Daoy (cell line): ENCODE measurements at places on chromosomes 5 and 9.

- no peak for DNase-seq
Measured at GRCh38 chr9:108812396-108813025, 43.3 kb downstream of the ACTL7B start.

DNA sequence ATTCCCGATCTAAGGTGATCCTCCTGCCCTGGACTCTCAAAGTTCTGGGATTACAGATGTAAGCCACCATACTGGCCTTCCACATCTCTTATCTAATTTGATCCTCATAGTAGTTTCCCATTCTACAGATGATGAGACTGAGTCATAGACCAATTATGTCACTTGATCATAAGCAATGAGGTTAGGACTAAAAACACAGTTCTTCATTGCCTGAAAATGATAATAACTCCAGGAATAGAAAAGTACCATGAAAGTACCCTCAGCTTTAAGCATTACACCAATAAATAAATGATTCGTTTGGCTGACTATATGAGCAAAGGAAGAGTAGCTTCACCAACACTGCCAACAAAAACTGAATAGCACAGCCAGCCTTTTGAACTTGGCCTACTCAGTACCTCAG lies 389.5 kb downstream of the ACTL7B start:
- DNase-seq, result no peak

- DNase-seq, result no peak
Measured at GRCh38 chr9:101235105-101235866, 149.5 kb downstream of the BAAT start.

DNA sequence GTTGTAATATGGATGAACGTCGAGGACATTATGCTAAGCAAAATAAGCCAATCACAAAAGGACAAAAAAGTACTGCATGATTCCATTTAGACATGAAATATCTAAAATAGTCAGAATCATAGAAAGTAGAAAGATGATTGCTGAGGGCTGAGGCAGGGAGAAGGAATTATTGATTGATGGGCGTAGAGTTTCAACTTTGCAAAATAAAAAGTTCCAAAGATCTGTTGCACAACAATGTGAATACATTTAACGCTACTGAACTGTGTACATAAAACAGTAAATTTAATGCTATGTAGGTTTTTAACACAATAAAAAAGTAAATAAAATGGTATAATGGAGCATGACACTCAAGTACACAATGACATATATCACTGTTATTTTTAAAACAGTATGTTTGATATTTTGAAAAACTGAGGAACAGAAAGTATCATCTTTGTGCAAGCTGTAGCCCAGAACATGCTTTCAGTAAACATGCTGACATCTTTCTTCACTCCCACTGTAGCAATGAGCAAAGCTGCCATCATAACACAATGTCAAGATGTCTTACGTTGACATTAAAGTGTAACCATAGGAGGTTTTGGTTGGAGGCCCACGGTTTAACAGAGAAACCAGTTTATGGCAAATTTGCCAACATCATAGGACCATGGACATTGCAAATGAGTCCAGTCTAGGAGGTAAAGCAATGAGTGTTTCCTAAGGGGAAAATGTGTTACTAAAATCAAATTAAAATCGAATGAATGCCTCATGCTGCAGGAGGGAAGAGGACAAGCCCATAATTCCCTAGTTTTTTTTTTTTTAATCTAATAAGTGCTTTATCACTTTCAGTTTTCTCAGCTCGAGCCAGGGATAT lies 125.8 kb upstream of the SGCD start:
- DNase-seq, result no peak

GRCh38 chr5:74185599-74185998 lies 454.9 kb downstream of the ENC1 start:
- no peak for DNase-seq

DNA sequence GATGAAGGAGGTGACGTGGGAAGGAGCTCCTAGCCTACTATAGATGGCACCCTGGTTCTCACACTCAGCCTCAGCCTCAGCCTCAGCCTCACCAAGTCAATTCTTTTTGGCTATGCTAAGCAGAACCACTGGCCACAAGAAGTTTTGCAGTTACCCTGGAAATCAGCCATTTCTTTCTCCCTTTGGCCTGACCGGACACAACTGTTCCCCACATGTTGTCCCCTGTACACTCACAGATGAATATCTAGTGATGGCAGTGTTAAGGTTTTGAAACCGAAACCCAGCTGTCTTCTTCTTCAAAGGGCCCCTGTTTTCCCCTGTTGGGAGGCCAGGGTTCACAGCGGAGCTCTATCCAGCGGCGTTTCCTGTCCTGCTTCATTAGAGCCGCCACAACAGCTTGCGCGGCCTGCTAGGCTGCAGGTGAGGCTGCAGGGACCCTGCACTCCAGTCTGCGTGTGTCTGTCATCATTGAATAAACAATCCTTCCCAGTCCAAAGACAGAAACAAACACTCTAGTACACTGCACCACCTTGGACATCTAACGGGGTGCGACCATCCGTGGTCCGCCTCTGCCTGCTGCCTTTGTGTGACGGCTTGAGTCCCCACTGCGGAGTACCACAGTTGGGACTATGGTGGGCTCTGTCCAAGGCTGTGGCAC lies 250.5 kb downstream of the DENND1A start:
- DNase-seq, result no peak

DNA sequence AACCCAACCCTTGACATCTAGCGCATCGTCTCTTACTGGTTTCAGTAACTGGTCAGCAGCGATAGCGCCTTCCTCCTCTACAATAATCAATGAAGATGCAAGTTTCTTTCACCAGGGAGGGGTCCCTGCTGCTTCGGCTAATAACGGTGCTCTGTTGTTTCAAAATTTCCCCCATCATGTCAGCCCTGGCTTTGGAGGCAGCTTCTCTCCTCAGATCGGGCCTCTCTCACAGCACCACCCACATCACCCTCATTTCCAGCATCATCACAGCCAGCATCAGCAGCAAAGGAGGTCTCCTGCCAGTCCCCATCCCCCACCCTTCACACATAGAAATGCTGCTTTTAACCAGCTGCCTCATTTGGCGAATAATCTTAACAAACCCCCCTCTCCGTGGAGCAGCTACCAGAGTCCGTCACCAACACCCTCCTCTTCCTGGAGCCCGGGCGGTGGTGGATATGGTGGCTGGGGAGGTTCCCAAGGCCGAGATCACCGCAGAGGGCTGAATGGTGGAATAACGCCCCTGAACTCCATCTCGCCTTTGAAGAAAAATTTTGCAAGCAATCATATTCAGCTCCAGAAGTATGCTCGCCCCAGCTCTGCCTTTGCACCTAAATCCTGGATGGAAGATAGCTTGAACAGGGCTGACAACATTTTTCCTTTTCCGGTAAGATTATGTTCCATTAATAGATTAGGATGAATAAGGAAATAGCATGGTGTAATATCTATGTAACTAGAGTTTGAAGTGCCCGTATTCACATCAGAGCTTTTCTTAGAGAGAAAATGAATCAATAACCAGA lies 2.2 kb downstream of the CPEB4 start:
- DNase-seq, result no peak

DNA sequence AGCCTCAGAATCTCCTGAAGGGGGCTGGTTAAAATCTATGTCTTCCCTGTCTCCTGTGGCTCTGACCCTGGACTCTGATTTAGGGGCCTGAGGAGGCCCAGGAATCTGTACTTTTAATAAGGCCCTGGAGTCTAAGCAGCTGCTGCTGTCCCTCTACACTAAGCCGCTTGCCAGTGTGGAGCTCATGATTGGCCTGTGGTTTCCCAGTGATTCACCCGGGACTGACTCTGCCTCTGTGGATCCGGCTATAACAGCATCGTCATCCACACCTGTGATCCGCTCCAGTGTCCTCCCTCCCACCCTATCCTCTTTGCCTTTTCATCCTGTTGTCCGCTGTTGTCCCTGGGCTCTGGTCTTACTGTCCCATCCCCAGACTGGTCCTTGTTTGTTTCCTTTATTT lies 3.7 kb downstream of the SLC31A2 start:
- peak; percentile 80 for DNase-seq

DNA sequence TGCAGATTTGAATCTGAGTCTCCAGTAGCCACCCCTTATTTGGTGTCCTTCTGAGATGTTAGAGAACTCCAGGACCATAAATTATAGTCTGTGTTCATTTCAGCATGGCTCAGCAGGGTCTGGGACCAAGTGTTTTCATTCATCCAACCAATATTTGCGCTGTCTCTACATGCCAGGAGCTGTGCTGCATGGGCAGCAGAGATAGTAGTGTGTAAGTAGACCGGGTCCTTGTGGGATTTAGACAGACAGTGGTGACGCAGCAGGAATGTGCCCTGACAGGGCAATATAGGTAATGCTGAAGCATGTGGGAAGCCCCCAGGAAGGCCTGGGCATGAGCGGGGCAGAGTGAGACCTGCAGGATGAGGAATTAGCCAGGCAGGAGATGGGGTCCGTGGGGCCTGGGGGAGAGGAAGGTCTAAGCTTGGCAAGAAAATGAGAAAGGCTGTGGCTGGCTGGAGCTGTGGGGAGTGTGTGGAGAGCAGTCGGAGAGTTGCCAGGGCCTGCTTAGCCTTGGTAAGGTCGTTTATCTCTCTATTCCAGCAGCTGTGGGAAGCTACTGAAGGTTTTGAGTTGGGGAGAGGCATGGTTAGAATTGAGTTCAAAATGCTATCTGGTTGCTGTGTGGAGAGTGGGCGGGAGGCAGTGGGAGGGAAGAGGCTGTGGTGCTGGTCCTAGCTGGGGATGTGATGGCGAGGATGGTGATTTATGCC lies 16.8 kb downstream of the STXBP1 start:
- DNase-seq, result no peak

- no peak for DNase-seq
Measured at GRCh38 chr9:86670536-86670935, 276.8 kb downstream of the GAS1 start.

GRCh38 chr5:143073766-143074165 lies 303.6 kb downstream of the ARHGAP26 start:
- no peak for DNase-seq

GRCh38 chr5:163506726-163507125 lies 1.3 kb downstream of the MAT2B start:
- peak; percentile 13 for DNase-seq

GRCh38 chr9:16627967-16628366 lies 242.5 kb downstream of the BNC2 start:
- DNase-seq, result peak; percentile 85

DNA sequence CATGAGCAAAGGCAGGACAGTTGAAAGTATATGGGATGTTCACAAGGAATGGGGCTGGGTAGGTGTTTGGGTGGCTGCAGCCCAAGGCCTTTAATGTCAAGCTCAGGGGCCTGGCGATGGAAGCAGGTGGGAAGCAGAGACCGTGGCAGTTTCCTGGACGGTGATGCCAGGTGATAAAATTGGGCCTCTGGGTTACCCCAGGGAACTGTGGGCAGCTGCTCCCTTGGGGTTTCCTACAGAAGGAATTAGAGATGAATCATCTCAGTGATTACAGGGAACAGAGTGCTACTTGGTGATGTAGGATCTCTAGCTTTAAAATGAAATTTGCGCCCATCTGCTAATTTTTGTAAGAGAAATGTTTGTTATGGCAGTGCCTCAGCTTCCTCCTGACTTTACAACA lies 39.2 kb downstream of the TSTD2 start:
- peak; percentile 38 for DNase-seq

- no peak for DNase-seq
Measured at GRCh38 chr5:175747539-175748060, 89.7 kb downstream of the HRH2 start.

DNA sequence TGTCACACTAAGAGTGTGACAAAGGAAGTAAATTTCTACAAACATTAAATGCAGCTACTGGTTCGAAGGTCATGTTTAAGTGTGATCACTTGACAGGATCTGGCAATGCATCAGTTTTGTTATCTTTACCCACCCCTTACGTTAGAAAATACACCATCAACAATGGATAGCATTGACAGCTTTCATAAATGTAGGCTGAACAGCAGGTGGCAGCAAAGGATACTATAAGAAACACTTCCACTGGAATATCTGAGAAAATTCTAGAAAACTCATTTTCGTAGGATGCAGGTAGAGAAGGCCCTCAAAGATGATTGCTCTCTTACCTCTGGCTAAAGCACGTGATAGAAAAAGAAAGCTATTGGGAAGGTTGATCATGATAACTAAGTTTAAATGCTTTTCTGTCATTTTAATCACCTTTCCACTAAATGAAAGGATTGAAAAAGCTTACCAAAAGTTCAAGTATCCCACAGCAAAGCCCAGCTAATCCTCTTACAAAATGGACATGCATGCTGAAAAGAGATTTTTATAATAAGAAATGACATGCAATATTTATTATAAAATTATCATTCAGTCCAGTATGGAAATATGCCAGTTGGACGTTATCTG lies 292.5 kb downstream of the PARP8 start:
- DNase-seq, result peak; percentile 20

GRCh38 chr9:5274770-5275169 lies 29.7 kb downstream of the RLN2 start:
- DNase-seq, result no peak

DNA sequence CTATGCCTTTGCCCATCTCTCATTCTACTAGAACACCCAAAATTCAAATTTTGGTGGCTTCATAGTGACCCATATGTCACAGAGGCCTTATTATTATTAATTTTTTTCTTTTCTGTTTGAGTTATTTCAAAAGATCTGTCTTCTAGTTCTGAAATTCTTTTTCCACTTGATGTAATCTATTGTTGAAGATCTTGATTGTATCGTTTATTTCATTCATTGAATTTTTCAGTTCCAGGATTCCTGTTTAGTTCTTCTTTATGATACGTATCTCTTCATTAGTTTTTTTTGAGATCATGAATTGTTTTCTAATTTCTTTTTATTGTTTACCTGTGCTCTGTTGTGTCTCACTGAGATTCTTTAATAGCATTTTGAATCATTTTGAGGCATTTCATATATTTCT lies 24.6 kb upstream of the APBA1 start:
- no peak for DNase-seq

DNA sequence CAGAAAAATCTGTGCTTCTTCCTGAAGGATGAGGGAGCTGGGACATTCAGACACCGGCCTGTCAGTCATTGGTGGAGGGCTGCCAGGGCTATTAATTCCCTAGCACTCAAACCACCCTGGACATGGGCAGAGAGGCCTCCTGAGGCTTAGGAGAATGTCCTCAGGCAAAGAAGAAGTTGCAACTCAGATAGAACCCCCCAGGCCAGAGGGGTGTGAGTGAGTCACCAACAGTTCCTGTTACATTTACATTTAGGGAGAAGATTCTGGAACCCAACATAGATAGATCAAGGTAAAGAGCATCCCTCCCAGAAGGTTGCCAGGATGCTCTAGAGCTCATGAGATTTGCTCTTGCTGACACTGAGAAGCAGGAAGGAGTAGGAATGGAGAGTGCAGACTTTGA lies 29.2 kb upstream of the SYK start:
- no peak for DNase-seq

- peak; percentile 17 for DNase-seq
Measured at GRCh38 chr5:58759745-58760144, 176.9 kb downstream of the RAB3C start.
